Brain pericyte (primary cell): ENCODE measurements at places on chromosomes 4 and X.

DNA sequence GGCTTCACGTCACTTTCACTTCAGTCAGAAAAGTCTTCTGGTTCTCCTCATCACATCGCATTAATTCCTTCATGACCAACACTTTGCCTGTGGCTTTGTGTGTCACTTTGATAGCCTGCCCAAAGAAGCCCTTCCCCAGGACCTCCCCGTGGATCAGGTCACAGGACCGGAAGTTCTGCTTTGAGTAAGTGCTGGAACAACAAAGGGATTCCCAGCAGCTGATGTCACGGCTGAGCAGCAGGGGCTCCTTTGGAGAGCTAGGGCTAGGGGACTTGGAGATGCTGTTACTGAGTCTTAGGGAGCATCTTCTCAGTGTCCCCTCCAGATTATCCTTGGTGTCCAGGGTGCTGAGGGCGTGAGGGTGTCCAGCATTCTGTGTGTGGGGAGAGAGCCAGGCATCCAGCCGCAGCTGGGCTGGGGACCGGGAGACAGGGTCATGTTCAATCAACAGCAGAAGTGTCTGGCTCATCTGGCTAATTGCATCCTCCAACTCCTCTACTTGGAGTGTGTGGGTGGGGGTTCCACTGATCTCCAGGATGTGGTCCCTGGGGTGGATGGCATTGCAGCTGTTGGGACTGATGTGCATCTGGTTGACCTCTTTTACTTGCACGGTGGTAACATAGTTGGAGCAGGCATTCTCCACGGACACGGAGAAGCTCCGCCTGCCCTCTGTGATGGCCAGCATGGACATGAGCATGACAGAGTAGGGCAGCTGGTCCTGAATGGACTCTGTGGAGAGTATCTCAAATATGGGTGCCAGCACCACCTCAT lies 39.2 kb upstream of the ARHGAP6 start:
- no peak for DNase-seq

GRCh38 chr4:42654631-42655268 lies 2.2 kb downstream of the ATP8A1 start:
- DNase-seq = no peak

DNA sequence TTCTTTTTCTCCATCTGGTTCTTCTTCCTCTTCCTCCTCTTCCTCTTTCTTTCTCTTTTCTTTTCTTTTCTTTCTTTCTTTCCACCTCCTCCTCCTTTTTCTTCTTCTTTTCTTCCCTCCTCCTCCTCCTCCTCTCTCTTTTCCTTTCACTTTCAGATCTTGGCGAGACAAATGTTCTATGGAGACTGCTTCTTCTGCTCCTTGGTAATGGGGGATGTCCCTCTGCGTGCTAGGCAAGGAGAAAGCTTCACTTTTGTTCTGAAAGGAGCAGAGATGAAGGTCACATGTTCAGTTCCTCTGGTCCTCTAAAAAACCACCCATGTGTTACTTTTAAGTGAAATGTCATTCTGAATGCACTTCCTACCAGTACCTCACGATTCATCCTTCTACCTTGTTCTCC lies 33.2 kb downstream of the NBDY start:
- no peak for DNase-seq

DNA sequence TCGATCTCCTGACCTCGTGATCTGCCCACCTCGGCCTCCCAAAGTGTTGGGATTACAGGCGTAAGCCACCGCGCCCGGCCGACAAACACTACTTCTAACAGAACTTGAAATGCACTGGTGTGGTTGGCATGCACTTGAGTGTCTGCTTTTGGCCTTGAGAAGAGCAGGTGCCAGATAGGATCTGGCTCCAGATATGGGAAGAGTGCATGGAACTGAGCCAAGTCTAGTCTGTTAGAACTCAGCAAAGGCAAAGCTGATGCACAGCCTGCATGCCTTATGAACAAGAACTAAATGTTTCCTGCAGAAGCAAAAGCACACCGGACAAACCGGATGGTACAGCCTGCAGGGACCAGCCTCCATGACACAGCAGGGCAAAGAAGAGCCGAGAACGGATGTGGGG lies 35.1 kb upstream of the TBL1X start:
- no peak for DNase-seq

DNA sequence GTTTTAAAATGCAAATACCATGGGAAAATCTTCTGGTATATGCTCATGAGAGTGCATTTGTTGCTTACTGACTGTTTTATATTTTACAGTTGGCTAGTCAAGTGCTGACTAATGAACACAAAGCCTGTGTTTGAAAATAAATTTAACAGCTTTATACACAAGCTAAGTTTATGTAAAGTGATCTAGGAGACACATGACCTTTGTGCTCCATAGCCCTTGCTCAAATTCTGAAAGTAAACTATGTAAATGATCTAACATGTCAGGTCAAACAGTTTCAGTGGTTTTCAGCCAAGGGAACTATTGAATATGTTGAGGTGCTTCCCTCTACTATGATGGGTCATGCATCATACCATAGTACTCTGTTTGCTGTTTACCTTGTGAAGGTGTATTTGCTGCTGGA lies 36.7 kb downstream of the DIAPH2 start:
- no peak for DNase-seq

- DNase-seq = no peak
Observed at GRCh38 chr4:154421618-154422017, 70.0 kb downstream of the DCHS2 start.

GRCh38 chrX:153438532-153438931 lies 7.3 kb downstream of the TREX2 start:
- DNase-seq = no peak

GRCh38 chr4:126242679-126243390 lies 928.1 kb downstream of the FAT4 start:
- DNase-seq = no peak

- no peak for DNase-seq
Observed at GRCh38 chrX:123849096-123849495, 10.8 kb upstream of the XIAP start.

DNA sequence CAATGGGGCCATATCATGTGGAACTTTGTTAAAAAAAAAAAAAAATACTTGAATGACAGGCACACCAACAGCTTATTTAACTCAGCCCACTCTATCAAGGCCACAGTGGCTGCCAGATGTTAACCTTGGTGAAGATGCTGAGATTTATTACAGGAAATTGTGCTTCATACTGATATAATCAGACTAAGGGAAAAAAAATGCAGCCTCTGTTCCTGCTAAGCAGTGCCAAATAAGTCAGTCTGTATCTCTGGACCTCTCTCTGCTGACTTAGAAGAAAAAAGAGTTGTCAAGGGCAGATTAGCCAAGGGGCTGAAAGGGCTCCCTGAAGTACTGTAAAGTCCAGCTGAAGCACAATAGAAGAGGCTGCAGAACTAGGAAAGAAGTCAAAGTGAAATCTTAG lies 677.7 kb upstream of the HTR2C start:
- no peak for DNase-seq

DNA sequence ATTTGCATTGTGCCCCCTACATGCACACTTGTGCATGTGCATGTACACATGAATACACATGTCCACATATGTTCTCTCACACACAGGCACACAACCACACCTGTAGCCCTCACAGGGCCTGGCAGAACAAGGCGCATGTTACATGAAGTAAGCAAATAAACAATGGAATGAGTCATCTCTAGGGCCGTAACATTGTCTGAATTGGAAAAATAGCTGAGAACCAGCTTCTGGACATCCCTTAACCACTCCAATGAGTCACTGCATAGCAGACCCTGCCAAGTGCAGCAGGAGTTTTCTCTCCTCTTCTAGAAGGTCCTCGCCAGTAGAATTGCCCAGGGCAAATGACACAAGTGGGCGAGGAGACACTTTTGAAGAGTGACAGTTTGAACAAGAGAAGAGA lies 66.1 kb downstream of the MAGEA10 start:
- DNase-seq = peak; percentile 5

DNA sequence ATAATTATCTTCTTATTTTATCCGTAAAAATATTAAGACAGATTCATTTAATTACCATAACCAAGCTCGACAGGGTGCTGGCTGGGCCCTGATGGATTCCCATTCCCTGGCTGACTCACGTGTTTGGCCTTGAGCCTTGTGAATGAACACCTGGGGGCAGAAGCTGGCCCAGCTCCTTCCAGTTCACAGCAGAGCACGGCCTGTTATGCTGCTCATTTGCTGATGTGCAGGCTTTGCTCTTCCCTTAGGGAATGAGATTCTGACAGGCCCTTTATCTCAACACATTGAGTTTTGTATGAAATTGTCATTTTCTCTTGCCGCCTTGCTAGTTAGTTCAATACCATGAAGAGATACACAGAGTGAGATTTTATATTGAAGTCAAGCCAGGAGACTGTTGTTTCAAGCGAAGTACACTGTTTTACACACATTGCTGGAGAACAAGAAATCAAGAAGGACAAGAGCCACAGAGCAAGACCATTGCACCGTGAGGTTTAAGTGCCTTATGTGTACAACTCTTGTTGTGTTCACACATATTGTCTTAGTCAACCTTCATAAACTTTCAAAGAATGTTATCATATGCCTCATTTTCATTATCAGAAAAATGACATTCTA lies 1583.3 kb downstream of the STIM2 start:
- DNase-seq = no peak

GRCh38 chr4:97349468-97350186 lies 793.6 kb downstream of the STPG2 start:
- no peak for DNase-seq

- no peak for DNase-seq
Observed at GRCh38 chrX:17842769-17843525, 18.2 kb downstream of the RAI2 start.

GRCh38 chr4:77473509-77473908 lies 132.1 kb upstream of the CXCL13 start:
- no peak for DNase-seq

- no peak for DNase-seq
Observed at GRCh38 chr4:27046851-27047250, 186.2 kb downstream of the STIM2 start.

DNA sequence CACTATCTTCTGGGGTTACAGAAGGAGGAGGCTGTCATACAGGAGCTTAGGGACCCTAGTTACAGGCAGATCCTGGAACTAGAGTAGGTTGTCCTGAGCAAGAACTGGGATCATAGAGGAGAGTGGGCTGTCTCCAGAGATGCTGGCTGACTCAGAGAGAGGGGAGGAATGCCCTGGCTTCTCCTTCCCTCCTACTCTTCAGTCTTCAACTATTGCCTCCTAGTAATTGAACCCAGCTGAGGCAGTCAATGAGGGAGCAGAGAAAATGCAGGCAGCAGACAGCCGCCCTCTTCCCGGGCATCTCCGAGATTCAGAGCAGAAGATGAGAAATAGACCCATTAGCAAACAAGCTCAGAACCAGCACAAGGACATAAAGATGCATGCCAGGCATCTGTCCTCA lies 118.3 kb upstream of the PDE5A start:
- DNase-seq = no peak

DNA sequence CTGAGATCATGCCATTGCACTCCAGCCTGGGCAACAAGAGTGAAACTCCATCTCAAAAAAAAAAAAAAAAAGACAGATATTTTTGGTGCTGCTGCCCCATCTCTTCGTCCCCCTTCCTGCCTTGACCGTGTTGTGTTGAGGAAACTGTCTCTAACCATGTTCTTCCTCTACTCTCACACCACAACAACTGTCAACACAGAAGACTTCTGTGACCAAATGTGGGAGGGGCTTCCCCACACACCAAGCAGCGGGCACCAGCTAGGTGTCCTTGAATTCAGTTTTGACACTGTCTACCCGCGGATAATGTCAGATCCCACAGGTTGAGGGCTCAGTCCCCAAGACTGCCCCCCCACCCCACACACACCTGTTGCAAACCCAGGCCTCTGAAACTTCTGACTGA lies 104.7 kb upstream of the BCOR start:
- DNase-seq = no peak

DNA sequence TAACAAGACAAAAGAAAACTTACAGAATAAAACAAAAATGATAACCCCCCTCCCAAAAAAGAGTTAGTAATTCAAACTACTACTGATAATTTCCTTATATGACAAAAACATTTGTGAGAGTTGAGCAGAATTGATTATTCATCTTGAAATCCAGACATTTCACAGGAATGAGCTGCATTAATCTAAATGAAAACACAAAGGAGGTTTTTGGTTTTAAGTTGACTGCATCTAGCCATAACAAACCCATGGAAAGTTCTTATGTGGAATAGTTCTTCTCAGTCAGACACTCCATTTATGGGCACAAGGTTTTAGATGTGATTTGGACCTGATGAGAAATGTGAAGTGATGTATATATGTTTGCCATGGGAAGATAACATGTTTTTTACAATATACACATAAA lies 95.4 kb downstream of the VCX2 start:
- no peak for DNase-seq

GRCh38 chrX:124426288-124427169 lies 80.2 kb downstream of the SH2D1A start:
- DNase-seq = no peak

DNA sequence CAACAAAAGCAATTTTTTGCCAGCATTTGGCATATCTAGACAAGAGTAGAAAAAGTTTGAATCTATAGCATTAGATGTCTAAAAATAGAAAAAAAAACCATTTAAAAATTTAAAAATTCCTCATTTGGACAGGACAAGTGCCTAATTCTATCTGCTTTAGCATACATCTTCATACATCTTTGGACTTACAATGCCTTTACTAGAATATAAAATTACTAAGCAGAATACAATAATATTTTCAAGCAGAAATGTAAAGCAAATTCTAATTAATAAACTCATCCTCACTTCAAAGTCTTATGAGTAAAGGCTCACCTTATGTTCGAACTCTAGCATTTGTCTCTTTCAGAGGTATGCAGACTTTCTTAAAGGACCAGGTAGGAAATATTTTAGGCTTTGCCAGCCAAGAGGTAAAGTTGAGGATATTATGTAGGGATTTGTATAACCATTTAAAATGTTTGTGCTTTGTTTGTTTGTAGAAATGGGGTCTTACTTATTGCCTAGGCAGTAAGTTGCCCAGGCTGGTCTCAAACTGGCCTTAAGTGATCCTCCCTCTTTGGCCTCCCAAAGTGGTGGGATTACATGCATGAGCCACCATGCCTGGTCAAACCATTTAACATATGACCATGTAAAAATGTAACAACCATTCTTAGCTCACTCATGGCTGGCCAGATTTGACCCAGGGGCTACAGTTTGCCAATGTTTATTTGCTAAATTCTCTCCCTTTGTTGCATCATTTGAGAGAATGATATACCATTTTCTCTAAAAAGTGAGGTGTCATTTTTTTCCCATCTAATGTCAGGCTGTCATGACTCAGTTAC lies 29.1 kb downstream of the UGDH start:
- DNase-seq = no peak

DNA sequence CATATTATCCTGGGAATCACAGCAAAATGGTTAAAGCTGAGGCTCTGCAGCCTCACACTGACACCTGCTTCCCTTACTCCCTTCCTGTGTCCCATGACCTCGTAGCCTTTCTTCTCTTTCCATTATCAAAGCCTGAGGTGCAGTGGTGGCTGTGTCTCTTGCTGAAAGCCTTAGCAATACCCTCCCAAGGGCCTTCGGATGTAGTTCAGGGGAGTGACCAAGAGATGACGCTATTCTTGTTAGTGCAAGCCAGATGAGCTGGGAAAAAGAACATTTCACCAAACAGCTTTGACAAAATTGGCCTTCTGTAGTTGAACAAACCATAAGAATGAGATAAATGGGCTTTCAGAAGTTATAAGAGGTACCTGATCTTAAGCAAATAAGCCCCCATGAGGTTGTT lies 31.6 kb downstream of the SMIM10L2A start:
- no peak for DNase-seq
